ENCODE measurements at places on chromosomes 11 and 22.

DNA sequence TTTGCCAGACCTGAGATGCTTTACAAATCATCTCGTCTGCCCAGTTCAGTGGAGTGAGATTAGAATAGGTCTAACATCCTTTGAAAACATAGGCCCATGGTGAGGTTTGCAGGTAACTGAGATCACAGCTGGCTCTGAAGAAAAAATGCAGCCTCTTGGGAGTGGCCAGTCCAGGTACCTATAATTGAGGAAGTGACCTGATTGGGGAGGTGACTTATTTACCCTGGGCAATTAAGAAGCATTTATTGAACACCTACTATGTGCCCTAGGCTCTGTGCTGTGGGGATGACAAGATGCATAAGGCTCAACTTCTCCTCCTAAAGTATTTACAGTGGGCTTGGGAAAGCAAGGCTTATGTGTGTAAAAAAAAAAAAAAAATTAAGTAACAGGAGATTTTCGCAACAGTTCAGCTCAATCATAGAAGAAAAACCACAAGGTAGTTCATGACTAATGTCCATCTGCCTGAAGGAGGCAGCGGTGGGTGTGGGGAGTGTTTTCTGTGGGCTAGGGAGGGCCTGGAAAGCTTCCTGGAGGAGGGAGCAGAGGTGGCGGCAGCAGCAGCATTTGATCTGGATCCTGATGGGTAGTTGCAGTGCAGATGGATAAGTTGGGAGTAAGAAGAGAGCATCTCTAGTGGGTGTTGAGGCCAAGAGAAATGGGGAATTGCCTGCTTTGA lies 16.1 kb downstream of the MICAL2 start:
- DNase-seq: no peak

DNA sequence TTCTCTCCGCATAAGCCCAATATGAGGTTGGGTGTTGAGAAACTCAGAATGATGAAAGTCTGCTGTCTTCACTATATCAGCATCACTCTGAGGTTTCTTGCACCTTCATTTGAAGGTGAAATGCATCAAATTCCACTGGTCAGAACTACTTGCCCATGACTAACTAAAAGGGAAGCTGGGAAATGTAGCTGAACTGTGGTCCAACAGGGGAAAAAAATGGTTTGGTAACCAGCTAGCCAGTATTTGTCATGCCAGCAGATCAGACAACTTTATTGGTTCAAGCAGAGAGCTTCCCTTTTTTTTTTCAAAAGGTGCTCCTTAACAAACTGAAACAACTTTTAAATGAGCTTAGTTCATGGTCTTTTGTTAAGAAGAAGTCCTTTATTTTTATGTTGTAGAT lies 14.2 kb upstream of the PIK3C2A start:
- DNase-seq: no peak

GRCh38 chr11:104705490-104706190 lies 192.6 kb downstream of the CASP12 start:
- DNase-seq: no peak

DNA sequence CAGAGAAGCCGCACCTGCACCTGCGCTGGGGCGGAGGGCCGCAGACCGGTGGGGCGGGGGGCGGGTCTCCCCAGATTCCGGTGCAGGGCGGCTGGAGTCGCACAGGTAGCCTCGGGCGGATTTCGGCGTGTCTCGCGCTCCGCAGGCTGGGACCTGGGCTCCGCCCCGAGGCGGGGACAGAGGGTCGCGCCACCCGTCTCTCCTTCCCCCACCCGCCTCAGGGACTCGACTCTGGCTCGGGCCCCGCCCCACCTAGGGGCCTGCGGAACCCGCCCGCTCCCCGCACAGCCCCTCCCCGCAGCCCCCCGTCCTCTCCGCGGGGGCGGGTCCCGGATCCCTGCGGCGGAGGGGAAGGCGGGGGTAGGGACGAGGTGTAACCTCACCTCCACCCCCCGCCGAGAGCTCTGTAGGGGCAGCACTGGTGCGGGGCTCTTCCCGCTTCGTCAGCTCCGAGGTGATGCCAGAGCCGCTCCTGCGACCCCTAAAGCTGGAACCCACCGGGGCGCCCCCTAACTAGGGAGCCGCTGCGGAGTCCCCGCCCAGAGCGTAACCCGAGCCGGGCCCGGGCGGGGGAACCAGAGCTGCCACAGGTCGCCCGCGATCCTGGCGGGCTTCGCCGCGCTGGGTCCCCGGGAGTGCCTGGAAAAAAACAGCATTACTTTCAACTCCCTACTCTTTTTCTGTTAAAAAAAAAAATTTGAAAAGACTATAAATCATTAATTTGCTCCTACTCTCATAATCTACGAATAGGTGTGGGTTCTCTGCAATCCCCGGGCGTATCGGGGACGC lies at the start of gene SLC29A2:
SLC29A2 (minus strand) TSS at position 134 of the 789 bp plus-strand sequence. CDS start 169 bp downstream, outside the sequence.
- DNase-seq: peak; percentile 95

DNA sequence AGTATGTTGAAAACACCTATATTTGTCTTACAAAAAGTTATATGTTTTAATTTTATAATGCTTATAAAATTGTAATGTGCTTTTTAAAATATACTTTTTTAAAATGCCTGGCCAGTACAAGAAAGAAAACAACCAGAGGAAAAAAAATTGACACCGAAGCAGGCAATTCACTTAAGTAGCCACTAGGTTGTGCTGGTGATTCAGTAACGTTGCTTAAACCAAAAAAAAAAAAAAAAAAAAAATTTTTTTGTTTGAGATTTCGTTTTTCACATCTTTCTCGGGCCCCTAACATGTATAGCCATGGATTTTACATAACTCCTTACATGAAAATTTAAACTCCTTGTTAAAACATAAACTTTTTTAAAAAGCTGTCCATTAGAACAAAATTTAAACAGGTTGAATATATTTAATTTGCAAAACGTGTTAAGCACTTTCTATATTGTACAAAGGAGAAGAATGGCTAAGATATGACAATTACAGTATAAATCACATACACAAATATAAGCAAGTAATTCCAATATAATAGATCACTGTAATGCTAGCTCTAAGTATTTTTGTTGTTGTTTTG lies 9.2 kb downstream of the OR8B4 start:
- DNase-seq: peak; percentile 31

- no peak for DNase-seq
Observed at GRCh38 chr11:15775015-15775541, 581.3 kb downstream of the SOX6 start.

- DNase-seq: peak; percentile 54
Observed at GRCh38 chr11:446891-447290, 3.2 kb upstream of the PTDSS2 start.

DNA sequence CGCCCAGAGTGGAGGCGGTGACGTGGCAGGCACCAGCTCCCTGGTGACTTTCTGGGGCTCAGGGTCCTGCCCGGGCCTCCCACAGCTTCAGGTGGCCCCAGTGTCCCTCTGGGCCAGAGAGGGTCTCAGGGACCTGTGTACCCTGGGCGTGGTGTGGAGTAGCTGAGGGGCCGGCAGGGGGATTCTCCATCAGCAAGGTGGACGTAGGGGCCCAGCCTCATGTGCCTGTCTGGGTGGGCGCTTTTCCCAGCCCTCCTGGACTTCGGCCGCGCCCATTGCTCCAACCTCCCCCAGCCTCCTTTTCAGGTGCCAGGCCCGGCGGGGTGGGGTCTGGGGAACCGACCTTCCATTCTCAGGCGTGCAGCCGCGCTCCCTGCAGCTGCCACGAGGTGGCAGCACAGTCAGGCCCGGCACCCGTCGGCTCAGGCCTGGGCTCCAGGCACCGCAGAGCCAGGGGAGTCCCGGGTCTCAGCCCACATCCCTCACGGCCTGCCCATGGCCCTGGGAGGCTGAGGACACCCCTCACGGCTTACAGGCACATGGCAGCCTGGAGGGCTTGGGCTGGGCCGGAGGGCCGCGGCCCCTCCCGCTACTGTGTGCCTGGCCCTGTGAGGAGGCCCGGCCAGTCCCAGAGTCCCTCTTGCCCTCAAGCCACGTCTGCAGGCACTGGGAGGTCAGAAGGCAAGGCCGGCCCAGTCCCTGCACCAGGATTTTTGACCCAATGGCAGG lies 19.9 kb upstream of the MUC5B start:
- peak; percentile 51 for DNase-seq

GRCh38 chr22:29393019-29393608 lies 4.7 kb upstream of the AP1B1 start:
- DNase-seq: no peak

- DNase-seq: no peak
Observed at GRCh38 chr22:29734838-29735237, 15.0 kb downstream of the CABP7 start.

- no peak for DNase-seq
Observed at GRCh38 chr11:36081274-36081945, 137.5 kb downstream of the LDLRAD3 start.

- no peak for DNase-seq
Observed at GRCh38 chr11:1906611-1907423, 12.7 kb upstream of the TNNT3 start.

DNA sequence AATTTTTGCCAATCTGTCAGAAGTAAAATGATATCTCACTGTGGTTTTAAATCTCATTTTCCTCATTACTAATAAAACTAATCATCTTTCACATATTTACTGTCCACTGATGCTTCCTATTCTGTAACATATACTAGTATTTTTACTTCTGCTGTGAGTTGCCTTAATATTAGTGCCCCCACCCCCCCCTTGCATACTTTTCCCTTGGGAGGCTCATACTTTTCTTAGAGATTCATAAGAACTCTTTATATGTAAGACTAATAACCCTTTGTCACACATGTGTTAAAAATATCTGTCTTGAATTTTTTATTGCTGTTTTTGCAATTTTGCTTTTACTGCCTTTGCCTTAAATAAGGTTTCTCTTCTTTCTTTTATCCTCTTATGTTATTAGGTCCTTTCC lies 87.2 kb downstream of the PHF21A start:
- no peak for DNase-seq

- no peak for DNase-seq
Observed at GRCh38 chr11:57126766-57127400, 54.9 kb upstream of the LRRC55 start.

DNA sequence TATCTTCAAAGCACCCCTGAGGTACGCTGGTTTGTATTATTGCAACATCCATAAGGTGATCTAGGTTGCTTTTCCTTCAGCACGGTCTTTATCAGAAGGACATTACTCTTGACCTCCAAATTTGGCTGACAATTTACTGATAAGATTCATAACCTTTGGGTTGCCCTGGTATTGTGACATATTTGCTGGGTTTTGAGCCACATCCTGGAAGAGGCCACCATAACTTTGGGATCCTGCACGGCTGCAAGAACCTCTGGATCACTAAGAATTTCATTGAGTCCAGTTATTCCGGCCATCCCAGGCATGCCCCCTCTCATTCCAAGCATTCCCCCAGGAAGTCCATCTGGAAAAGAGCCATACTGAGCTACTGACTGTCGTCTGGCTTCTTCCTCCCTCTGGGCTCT lies 6.5 kb upstream of the PLET1 start:
- no peak for DNase-seq

DNA sequence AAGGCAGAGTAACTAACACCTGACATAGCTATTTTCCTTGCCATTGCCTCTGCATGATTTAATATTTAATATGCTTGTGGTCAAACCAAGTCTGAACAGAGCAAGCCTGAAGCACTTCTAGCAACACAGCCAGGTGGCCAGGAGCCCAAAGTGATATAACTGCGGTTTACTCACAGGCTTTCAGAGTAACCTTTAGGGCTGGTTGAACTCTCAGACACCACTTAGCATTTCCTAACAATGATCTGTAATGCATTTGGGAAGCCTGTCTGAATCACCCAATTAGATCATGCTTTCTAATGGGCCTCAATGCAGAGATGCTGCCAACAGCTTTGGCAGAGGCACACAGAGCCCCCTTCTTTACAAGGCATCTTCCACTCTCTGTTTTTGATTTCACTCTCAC lies 96.1 kb downstream of the FDX1 start:
- peak; percentile 11 for DNase-seq

- peak; percentile 46 for DNase-seq
Observed at GRCh38 chr11:97454988-97455387, 1065.2 kb downstream of the JRKL start.

- DNase-seq: no peak
Observed at GRCh38 chr11:57788703-57789088, 27.1 kb downstream of the CTNND1 start.

- DNase-seq: no peak
Observed at GRCh38 chr11:118415739-118416068, 14.3 kb downstream of the ATP5MG start.

DNA sequence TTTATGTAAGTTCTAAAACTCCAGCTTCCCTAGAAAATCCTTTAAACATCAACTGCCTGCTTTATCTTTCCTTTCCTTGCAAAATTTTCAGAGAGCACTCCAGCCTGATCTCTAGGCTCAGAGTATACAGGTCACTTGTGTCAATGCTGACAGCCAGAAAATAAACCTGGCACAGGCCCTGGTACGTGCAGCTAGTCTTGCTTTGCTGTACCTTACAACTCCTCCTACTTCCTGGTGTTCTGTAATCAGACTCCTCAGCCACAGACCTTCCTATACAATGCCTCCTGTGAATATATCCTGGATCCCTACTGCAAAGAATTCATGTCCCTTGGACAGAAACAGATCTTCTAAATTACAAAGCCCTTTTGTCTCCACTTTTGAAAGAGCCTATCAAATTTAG lies 24.2 kb upstream of the TMEM123 start:
- DNase-seq: peak; percentile 70

- no peak for DNase-seq
Observed at GRCh38 chr11:91129596-91129995, 906.7 kb upstream of the CHORDC1 start.
